ENCODE measurements at places on chromosomes 5 and 9.
A peak's percentile ranks its signal among the peaks of the same experiment; 100 is the strongest.

- DNase-seq = no peak
Measured at GRCh38 chr5:24609706-24610105, 35.1 kb downstream of the CDH10 start.

DNA sequence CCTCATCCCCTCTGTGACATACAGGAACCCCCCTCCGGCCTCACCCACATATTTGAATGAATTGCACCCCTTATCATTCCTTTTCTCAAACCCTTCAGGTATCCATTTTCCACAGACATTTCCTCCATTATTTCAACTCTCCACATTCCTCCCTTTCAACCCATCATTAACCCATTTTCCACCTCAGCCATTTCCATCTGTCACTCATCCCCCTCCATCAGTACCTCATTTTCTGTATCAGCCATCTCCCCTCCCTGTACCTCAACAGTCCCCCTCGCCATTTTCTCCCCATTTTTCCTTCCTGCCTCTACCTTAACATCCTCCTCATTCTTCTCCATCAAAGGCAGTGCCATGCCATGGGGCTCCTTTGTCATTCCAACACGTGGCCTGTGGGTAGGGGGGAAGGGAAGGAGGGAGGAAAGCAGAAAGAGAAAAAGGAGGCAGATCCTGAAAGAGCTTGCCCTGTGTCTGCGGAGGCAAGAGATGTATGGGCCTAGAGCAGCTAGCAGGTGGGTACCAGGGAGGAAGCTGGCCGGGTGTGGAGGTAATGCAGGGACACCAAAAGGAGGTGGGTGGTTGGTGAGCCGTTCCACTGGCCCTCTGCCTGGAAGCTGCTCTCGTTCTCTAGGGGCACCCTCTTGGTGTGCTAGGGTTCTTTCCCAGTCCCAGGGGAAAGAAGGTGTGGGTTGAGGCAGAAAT lies 1.5 kb downstream of the DNAJB5 start:
- no peak for DNase-seq

- peak; percentile 79 for DNase-seq
Measured at GRCh38 chr9:124771867-124772679, 962 bp upstream of the NR6A1 start.

- no peak for DNase-seq
Measured at GRCh38 chr5:174736331-174736721, 11.9 kb downstream of the MSX2 start.

GRCh38 chr9:124810663-124811355 lies 33.9 kb downstream of the OLFML2A start:
- no peak for DNase-seq

GRCh38 chr5:130706696-130707095 lies 458.4 kb downstream of the HINT1 start:
- no peak for DNase-seq

GRCh38 chr5:96861076-96861475 lies 15.2 kb upstream of the ERAP2 start:
- DNase-seq = peak; percentile 70

DNA sequence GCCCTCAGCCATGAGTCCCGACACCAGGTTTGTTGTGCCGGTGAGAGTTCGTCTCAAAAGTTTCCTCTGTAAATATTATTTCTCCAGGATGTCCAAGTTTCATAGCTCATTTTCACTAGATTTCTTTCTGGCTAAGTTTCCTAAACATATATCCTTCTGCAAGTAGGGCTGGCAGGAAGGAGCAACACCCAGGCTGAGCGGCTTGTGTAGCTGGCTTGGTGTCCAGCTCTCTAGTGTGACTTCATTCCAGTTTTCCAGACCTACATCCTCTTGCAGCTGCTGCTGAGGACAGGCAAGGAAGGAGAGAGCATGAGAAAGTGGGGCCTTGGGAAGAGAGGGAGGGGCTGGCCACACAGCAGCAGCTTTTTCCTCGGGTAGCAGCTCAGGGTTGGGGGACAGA lies 80.3 kb downstream of the FGF1 start:
- no peak for DNase-seq

- DNase-seq = peak; percentile 50
Measured at GRCh38 chr5:35430381-35431162, 187.1 kb upstream of the SPEF2 start.

DNA sequence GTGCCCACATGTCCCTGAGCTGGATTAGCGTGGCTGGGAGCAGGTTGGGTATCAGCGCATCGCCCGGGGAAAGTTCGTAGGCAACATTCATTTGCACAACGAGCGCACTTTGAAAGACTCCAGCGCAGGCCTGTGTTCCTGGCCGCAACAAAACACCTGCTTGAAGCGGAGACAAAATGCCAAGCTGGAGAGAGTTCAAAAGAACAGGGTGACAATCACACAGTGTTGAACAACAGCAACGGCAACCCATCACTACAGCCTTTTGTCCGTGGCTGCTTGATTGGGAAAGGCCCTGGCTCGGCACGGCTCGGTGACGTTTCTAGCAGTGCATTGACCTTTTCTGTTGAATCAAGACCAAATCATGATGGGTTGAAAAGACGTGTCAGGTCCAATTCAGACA lies 336.3 kb downstream of the IRX1 start:
- no peak for DNase-seq

- no peak for DNase-seq
Measured at GRCh38 chr5:180643191-180643851, 6.1 kb downstream of the FLT4 start.

DNA sequence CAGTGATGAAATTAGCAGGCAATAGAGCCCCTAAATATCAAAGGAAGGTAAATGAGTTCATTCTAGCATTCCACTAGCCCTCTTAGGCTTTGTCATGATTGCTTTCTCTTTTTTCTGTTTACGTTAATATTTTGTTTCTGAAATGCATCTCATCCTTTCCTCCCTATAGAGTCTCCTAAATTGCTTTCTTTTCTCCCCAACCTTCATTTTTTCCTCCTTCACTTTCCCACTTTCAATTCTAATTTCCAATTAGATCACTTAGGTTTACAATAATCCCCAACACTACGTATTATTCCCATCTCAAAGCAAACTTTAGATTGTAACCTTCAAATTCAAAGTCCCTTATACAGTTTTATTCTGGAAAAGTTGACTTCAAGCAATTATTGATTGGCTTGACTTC lies 559.3 kb downstream of the RAB3C start:
- no peak for DNase-seq

DNA sequence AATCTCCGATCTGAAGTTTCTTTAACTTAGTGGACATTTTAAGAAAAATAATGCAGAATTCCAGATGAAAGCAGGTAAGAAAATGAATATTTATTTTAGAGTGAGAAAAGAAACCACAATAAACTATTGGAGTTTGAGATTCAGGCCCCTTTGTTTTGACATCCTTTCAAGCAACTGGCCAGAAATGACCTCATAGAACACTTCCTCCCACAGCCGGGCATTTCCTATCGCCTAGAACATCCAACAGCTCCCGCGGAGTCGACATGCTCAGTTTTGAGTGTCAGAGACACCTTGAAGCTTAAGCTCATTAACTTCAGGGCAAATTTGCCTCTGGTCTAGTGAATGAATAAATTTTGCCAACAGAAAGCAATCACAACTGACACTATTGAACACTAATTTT lies 369.2 kb downstream of the TLE4 start:
- DNase-seq = no peak

DNA sequence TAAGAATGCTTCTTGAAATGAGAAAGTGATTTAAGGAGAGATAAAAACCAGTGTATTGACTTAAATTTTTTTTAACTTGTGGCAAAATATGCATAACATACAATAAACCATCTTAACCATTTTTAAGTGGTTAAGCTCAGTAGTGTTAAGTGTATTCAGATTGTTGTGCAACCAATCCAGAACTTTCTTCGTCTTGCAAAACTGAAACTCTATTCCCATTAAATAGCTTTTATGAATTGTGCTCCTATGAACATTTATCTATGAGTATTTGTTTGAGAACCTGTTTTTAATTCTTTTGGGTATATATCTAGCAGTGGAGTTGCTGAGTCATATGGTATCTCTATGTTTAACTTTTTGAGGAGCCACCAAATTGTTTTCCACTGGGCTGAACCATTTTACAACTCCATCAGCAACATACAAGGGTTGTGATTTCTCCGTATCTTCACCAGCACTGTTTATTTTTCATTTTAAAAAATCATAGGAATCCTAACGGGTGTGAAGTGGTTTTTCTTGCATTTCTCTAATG lies 76.6 kb upstream of the ACTBL2 start:
- no peak for DNase-seq

GRCh38 chr9:77996696-77997095 lies 34.9 kb downstream of the GNAQ start:
- DNase-seq = no peak

DNA sequence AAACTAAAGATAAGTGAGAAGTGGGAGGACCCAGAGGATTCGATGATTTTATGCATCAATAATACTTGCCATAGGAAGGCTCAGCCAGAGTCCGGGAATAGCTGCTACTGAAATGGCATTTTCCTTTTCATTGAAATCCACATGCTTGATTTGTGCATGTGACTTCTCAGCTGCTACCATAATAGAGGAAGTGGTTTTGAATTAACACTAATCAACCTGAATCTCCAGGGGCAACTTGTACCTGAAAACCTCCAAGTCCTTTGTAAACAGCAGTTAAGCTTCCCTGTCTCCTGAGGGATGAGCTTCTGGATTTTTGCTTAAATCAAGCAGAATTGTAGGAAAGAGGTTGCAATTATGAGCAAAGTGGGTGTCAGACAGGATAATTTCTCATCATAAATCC lies 124.9 kb downstream of the PPP2R2B start:
- DNase-seq = no peak

GRCh38 chr9:109468927-109469326 lies 29.2 kb downstream of the PTPN3 start:
- peak; percentile 7 for DNase-seq

DNA sequence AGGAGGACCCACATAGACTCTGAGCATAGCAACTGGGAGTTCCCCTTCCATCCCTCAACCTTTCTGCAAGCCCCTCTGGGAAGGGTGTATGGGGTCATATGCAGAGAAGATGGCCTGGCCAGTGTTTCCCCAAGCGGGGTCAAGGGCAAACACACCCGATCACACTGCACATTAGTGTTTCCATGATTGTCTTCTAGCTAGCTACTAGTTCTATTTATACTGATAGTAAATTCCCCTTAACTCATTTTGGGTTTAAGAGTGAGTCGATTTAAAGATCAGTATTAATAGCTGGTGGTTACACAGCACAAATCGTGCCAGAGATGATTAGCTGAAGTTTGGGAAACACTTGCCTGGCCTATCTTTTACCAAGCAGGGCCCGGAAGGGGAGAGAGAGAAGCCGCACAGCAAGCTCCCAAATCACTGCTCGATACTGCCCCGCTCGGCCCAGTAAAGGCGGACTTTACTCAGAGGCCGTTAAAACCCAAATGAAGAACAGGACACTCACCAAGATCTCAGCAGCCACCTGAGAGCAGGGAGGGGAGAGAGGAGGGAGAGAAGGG lies 29.4 kb upstream of the TNIP1 start:
- DNase-seq = no peak

- DNase-seq = no peak
Measured at GRCh38 chr9:127880143-127880542, 2.7 kb upstream of the AK1 start.

DNA sequence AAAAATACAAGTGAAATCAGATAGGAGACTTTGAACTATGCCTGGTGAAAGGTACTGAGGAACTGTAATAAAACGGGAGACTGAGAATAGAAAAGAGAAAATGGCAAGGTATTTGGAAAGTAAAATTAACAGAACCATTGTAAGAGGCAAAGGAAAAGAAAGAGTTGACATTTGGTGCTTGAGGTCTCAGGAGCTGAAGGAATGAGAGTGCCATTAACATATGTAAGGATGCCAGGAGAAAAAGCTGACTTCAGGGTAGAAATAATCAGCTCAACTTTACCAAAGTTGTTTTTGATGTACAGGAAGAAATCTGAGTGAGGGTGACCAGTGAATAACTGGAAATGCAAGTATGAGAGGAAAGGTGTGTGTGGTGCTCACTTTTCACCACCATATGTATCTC lies 69.4 kb downstream of the TMEM167A start:
- no peak for DNase-seq

GRCh38 chr9:121365564-121365963 lies 4.5 kb downstream of the STOM start:
- no peak for DNase-seq

DNA sequence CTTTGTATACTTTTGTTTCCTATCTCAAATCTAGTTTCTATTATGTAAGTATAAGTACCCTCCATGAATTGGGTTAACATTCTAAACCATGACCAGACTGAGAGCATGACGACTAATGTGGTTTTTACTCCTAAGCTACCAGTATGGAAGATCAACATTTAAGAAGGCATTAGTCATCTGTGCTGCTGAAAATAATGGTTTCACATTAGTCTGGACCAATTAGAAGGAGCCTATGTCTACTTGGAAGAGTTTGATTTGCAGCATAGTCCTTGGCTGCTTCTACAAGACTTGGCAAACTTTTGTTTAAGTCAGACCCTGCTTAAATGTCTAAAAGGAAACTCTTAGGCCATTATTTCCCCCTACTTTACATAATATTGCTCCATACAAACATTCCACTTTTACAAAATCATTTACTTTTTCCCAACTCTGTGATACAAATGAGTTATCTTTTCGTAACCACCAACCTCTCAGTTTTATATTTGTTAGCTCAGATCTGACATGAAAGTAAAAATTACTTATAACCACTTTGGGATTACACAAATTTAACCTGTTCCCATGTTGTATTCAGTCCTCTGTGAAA lies 186.7 kb downstream of the COMMD10 start:
- no peak for DNase-seq

GRCh38 chr5:168023191-168023590 lies 268.3 kb upstream of the WWC1 start:
- DNase-seq = peak; percentile 60

DNA sequence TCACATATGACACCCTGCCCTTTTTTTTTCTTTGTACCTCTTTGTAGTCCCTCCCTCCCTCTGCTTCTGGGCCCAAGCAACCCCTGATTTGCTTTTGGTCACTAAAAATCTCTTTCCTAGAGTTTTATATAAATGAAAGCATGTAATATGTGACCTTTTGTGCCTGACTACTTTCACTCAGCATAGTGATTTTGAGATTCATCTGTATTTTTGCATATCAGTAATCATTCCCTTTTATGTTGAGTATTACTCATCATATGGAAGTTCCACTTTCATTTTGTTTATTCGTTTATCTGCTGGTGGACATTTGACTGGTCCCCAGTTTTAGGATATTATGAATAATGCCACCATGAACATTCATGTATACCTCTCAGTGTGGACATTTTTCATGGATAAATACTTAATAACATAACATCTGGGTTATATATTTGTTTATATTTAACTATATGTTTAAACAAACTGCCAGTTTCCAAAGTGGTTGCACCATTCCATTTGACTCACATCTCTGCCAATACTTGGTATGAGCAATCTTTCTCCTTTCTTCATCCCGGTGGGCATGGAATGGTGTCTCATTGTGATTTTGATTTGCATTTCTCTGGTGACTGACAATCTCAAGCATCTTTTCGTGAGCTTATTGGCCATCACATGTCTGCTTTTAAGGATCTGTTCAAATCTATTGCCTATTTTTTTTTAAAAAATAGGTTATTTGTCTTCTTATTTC lies 115.7 kb upstream of the S1PR3 start:
- no peak for DNase-seq

GRCh38 chr5:170426149-170426767 lies 37.1 kb upstream of the KCNMB1 start:
- DNase-seq = no peak

GRCh38 chr5:103624675-103625074 lies 62.1 kb upstream of the NUDT12 start:
- DNase-seq = no peak

- no peak for DNase-seq
Measured at GRCh38 chr5:68484307-68485068, 268.9 kb downstream of the PIK3R1 start.

GRCh38 chr5:36739751-36740221 lies 133.4 kb downstream of the SLC1A3 start:
- peak; percentile 90 for DNase-seq
